ENCODE measurements at places on chromosomes 1 and 21. TPM values are rescaled to one million over a fixed set of nuclear protein-coding genes. Genes with fewer than 3 reads are reported as not detected.

- peaks cover 5% of the 10 kb centered on the region for H3K36me3 ChIP-seq
- no peaks in the 10 kb centered on the region for H3K27me3 ChIP-seq
- peaks cover 7% of the 10 kb centered on the region for H3K4me1 ChIP-seq
- DNase-seq: no peak
- no peak overlapping the region for H3K4me3 ChIP-seq
- H3K27ac ChIP-seq: no peak overlapping the region
Measured at GRCh38 chr1:159795534-159795933, 6.6 kb upstream of the FCRL6 start.

- H3K4me1 ChIP-seq: peaks cover 35% of the 10 kb centered on the region
- H3K4me3 ChIP-seq: no peak overlapping the region
- H3K36me3 ChIP-seq: peaks cover 11% of the 10 kb centered on the region
- H3K27me3 ChIP-seq: no peaks in the 10 kb centered on the region
- DNase-seq: peak; percentile 33
Measured at GRCh38 chr21:39051588-39051949, 131.7 kb downstream of the PSMG1 start.

GRCh38 chr1:202288177-202288576 lies 53.6 kb downstream of the UBE2T start:
- no peak for DNase-seq
- no peaks in the 10 kb centered on the region for H3K36me3 ChIP-seq

GRCh38 chr1:201703621-201704438 lies 125.1 kb upstream of the IPO9 start:
- peak; percentile 90 for DNase-seq
- H3K4me1 ChIP-seq: peaks cover 25% of the 10 kb centered on the region
- H3K36me3 ChIP-seq: no peaks in the 10 kb centered on the region

Gene SYNC
- 1.1 TPM for total RNA-seq

GRCh38 chr1:5737081-5737480 lies 255.1 kb downstream of the NPHP4 start:
- H3K4me3 ChIP-seq: no peak overlapping the region
- no peak for DNase-seq
- no peaks in the 10 kb centered on the region for H3K27me3 ChIP-seq
- H3K36me3 ChIP-seq: no peaks in the 10 kb centered on the region

- H3K36me3 ChIP-seq: peaks cover 5% of the 10 kb centered on the region
- peaks cover 24% of the 10 kb centered on the region for H3K4me1 ChIP-seq
- peak overlapping the region; percentile 1 for H3K27ac ChIP-seq
- no peak for DNase-seq
Measured at GRCh38 chr1:33473900-33474299, 1.5 kb downstream of the ZSCAN20 start.

Gene PPP2R5A
- 37.5 TPM for total RNA-seq

DNA sequence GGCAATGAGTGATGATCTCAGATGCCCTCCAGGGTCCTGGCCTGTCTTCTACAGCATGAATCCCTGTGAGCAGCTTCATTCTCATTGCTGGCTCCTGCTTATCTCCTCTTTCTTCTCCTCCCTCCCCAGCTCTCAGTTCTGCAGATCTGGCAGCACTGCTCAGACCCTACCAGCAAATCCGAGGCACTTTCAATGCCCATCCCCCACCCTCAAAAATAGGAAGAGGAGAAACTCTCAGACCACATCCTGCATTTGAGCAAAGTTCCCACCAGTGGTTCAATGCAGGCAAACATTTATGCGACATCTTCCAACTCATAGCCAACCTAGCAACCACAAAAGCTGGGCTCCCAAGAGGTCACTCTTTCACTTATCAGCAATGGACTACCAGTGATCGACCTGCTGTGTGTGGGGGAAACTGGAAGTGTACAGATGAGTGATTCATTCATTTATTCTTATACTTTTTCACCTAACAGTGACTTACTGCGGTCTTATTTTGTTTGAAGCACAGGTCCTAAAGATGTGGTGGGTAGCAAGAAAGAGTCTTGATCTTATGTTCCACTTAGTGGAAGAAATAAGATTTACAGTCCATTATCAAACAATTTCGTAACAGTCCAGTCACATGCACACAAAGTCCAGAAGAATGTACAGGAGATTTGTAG lies 5.8 kb upstream of the CHI3L2 start:
- H3K36me3 ChIP-seq: no peaks in the 10 kb centered on the region
- H3K27ac ChIP-seq: peak overlapping the region; percentile 49
- no peaks in the 10 kb centered on the region for H3K27me3 ChIP-seq
- no peak for DNase-seq
- peaks cover 25% of the 10 kb centered on the region for H3K4me1 ChIP-seq
- no peak overlapping the region for H3K4me3 ChIP-seq
